ENCODE measurements at places on chromosomes 4 and X.

DNA sequence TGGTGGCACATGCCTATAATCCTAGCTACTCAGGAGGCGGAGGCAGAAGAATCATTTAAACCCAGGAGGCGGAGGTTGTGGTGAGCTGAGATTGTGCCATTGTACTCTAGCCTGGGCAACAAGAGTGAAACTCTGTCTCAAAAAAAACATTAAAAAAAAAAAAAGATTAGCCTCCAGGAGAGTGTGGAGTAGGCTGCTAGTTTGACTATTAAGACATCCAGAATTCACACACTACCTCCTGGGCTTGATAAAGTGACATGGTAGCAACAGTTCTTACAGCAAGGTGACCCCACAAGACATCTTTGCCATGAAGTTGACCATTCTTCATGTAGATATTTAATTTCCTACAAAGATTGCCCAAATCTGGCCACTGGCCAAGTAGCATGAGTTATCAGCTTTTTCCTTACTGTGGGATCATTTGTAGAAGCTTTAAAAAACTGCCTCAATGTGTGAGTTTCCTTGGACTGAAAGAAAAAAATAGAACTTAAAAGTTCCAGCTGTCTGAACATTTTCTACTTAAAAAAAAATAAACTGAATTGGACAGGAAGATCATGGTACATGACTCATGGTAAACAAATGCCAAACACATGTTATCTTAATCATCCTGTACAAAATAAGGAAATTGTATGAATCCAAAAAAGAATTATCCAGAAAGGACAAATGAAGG is 35.3 kb upstream of the SPRY1 start:
- no peak for DNase-seq

DNA sequence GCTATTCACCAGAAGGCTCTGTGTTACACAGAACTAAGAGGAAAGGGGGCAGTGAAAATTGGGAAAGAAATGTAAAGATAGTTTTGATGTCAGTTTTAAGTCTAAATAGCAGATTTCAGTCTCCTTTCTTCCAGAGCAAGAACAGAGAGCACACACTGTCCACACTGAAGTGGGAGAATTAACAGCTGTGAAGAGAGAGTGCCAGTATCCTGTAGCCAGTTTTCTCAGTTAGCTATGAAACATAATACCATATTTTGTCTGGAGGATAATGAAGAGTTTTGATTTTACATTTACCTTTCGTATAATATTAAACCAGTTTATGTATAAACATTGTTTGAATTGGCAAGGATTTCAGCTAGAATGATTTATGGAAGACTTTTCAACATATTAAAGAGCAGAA is 35.1 kb downstream of the FBXO8 start:
- no peak for DNase-seq

DNA sequence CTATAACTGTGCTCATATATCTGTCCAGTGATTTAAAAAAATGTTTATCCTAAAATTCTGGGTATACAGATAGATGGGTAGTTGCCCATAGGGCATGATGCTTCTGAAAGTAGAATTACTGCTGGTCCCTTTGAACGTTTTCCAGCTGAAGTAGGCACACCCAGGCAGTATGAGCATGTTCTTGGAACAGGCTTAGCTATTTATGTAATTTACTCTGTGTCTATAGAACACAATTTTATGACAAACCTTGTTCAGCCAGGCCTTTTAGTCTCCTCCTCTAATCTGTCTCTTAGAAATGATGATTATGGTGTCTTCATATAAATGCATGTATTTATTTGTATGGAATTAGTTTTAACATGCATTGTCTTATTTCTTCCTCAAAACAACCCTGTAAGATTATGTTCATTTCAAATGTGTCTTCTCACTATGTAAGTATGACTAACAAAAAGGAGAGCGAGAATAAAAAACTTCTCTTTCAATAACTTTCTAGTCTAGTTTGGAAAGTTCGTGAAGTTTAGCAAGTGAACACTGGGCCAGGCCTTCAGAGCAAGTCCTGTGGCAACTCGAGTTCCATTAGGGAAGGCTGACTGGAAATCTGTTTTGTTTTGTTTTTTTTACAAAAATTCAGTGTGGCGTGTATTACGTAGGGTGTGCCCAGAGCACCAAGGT is 142.0 kb downstream of the AFF1 start:
- DNase-seq = no peak

GRCh38 chr4:110344165-110344564 is 131.8 kb upstream of the ENPEP start:
- no peak for DNase-seq

Data from right renal cortex interstitium (tissue), 3 donors.